ENCODE measurements at places on chromosomes 4 and X. TPM values are rescaled to one million over a fixed set of nuclear protein-coding genes. Genes with fewer than 3 reads are reported as not detected.
A peak's percentile ranks its signal among the peaks of the same experiment; 100 is the strongest.

Gene ATP7A
- total RNA-seq, result 7.2 TPM

DNA sequence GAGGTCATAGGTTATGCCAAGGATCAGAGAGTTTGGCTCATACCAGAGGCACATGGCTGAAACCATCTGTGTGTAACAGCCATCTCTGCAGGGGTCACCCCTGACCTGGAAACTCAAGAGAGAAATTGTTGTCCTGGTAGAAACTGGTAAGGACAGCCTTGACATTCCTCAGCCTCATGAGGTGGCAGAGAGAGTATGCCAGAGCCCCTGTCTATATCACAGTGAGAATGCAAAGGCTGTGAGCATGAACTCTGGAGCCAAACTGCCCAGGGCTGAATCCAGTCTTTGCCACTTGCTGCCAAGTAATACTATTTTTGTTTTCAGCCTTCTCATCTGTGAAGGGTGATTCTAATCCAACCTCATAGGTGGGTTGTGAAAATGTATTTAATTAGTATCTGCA, 37.1 kb upstream of the CCDC149 start:
- no peak for ATAC-seq

DNA sequence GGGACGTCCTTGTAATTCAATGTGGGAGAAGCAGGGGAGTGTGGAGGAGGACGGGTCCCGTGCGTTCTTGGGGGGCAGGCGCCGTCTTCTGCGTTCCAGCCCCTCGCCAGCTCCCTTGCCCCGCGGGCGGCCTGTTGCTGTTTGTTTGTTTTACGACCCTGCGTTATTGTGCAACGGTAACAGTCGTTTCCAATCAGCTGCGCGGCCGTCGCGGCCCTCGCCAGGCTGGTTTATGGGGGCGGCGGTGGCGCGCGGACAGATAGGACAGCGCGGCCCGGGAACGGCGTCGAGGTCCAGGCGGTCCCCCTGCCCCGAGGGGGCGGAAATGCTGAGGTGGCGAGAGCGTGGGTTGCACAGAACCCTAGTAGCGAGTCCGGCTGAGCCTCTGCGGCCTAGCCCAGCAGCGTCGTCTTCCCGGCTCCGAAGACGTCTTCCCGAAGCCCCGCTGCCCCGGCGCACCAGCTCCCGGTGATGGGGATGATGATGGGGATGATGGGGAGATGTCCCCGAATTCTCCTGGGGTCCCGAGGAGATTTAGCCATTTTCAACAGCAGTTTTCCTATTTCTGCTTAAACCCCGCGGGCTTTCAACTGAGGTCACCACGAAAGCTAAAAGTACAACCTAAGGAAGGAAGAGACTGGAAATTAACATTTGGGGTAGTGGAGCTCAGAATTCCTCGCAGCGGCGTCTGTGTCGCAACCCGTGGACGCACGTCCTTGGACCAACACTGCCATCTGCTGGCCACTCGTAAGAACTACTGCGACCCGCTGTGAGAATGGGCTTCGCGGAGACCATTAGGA, 4.8 kb downstream of the PDGFRA start:
- ATAC-seq, result peak; percentile 37

DNA sequence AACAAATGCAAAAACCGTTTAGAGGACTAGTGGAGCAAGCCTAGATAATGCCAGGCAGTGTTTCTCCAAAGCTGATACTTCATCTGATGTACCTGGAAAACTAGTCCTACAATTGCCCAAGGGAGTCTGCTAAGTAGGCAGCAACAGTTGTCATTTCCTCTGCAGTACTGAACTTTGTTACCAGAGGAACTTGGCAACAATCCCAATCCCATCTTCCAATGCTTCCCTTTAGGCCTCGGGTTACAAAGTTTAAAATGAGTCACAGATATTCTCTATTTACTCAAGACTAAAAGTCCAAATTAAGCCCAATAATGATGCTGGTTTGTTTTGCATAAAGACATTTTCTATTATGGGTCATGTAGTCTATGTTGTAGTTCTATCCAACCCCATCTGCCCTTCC, 120.0 kb upstream of the GLRA2 start:
- ATAC-seq, result no peak

DNA sequence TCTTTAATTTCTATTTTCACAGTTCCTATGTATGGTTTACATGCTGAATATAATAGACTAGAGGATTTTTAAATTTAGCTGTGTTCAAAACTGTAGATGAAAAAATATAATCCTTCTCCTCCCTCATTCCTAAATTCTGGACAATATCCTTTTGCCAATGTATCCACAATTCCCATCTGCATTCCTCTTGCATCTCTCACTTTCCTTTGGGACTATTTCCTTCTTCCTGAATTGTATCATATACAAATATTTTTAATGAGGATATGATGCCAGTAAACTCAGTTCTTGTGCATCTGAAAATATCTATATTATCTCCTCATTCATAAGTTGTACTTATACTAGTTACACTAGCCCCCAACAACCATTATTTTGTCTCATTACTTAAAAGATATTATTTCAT, 46.7 kb downstream of the DDX60L start:
- no peak for ATAC-seq

DNA sequence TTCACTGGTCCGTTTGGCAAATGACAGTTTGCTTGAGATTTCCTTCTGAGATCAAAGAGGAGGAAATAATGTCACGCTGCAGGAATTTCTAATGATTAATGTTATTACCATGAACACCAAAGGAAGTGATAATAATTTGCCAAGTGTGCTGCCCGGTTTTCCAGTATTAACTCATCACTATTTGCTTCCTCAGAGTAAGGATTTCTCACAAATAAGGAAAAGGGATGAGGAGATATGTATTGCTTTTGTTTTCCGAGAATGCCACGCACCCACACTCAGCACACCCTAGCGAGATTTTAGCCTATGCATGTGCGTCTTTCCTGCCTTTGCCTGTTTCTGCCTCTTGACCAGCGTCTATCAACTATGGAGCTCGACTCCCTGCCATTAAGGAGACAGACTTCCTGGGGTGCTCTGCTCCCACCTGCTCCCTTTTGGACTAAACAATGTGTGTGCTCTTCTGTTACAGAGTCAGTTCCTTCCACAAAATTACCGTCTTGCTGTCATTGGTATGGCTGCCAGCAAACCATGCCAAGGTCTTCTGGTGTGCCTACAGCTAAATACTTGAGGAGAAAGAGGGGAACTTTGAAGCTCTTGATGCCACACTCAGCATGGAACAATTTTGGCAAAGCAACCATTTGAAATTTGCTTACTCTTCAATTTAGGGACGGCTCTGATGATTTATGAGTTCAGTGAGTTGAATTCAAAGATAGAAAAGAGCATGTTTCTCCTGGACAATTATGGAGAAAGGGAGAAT, 393.1 kb upstream of the ZFP42 start:
- ATAC-seq, result no peak
